ENCODE measurements at places on chromosomes 12 and 14.
A peak's percentile ranks its signal among the peaks of the same experiment; 100 is the strongest.

- DNase-seq, result no peak
These were observed 33.8 kb upstream of the VWF start for GRCh38 chr12:6158255-6158654.

GRCh38 chr14:20622816-20623291 lies 18.6 kb downstream of the OR6S1 start:
- no peak for DNase-seq

GRCh38 chr12:6180268-6181051 lies 19.7 kb upstream of the CD9 start:
- DNase-seq, result peak; percentile 59

- no peak for DNase-seq
These were observed 59.0 kb downstream of the GTF2A1 start for GRCh38 chr14:81161749-81162148.

GRCh38 chr12:113658006-113658655 lies 186.5 kb upstream of the LHX5 start:
- DNase-seq, result no peak

- no peak for DNase-seq
These were observed 222.5 kb upstream of the GRIP1 start for GRCh38 chr12:66901138-66901932.

DNA sequence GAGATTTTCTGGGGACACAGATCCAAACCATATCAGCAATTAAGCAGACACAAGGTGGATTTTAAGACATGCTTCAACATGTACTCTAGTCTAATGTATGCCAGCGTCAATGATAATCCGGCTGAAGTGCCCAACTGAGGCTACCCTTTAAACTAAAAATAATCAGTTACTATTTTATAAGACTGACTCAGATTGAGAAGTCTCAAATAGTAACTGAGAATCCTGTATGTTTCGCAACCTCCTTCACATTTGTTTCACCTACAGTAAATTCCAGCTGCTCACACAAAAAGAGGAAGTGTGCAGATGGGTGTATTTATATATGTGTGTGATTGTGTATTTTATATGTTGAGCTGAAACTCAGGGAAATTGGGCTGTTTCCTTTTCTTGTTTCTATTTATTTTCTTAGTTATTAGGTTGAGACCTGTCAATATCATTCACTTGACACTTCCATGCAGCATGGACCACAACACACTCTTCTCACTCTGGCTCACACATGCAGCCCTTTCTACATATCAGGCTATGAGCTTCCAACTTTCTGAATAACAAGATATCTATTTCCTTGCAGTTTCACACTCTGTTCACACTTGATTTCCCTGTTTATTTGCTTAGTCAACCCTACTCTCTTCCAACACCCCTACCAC lies 1224.9 kb upstream of the TMEM132C start:
- no peak for DNase-seq

GRCh38 chr14:75699331-75699730 lies 38.3 kb downstream of the TTLL5 start:
- no peak for DNase-seq

GRCh38 chr14:89236851-89237250 lies 180.2 kb downstream of the FOXN3 start:
- no peak for DNase-seq

GRCh38 chr14:94163796-94164195 lies 10.3 kb upstream of the PPP4R4 start:
- no peak for DNase-seq

DNA sequence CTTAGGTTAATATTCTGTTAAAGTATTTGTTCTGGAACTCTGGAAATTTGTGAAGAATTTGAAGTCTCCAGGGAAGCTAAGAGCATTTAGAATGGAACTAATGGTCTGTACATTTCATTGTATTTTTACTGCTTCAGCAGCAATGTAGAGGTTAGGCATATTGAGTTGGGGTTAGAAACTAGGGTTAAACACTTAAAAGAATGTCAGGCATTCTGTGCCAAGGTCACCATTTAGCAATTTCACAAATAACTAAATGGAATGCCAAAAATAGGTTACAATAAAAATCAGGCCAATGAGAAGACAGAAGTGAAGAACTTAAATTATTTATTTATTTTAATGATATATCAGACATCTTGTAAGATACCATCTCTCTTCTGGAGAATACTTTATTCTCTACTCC lies 210.8 kb downstream of the C12orf50 start:
- DNase-seq, result no peak

DNA sequence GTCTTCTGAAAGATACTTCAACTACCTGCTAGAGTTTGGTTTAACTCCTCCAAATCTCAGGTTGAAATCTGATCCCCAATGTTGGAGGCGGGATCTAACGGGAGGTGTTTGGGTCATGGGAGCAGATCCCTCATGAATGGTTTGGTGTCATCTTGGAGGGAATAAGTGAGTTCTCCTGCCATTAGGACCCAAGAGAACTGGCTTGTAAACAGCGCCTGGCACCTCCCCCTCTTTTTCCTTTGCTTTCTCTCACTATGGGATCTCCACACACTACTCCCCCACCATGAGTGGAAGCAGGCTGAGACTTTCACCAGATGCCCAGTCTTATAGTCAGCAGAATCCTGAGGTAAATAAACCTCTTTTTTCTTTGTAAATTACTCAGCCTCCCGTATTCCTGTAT lies 2.5 kb downstream of the CNIH1 start:
- no peak for DNase-seq

DNA sequence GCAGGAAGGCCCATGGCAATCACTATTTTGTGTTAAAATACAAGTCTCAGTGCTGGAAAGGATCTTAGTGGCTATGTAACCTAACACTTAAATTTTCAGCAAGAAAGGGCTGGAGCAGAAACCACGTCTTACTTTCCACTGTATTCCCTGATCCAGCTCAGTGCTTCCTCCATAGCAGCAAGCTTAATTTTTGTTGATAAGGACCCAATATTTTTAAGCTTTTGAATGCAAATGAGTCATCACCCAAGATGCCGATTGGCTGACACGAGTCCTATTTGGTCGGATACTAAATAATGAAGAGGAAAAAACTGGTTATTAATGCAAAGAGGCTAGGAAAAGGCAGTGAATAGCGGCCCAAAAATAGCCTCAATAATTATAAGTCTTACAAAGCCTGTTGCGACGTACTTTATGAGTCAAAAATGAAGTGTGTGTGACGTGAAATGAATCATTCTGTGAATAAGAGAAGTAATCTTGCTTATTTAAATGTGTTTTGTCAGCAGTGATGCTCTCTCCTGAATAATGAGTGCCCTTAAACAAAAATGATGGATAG lies 46.9 kb upstream of the IGF1 start:
- no peak for DNase-seq

- no peak for DNase-seq
These were observed 447 bp upstream of the NUBPL start for GRCh38 chr14:31560759-31561154.

DNA sequence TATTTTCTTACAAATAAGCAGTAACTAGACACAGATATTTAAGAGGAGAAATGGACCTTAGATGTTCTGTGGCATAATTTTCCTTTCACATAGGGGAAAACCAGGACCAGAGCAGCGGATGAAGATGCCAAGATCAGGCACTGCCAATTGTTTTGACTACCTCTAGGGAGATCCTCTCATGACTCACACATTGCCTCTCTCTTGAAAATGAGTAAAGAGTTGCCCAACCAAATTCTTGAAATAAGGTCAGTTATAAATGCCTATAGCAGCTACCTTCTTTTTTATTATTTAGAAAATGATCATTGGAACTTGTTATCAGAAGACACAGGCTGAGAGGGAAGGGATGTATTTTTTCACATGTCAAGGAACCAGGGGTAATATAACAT lies 263.4 kb upstream of the PLEKHG7 start:
- no peak for DNase-seq

- DNase-seq, result no peak
These were observed 93.9 kb upstream of the DIO3 start for GRCh38 chr14:101467181-101467926.

DNA sequence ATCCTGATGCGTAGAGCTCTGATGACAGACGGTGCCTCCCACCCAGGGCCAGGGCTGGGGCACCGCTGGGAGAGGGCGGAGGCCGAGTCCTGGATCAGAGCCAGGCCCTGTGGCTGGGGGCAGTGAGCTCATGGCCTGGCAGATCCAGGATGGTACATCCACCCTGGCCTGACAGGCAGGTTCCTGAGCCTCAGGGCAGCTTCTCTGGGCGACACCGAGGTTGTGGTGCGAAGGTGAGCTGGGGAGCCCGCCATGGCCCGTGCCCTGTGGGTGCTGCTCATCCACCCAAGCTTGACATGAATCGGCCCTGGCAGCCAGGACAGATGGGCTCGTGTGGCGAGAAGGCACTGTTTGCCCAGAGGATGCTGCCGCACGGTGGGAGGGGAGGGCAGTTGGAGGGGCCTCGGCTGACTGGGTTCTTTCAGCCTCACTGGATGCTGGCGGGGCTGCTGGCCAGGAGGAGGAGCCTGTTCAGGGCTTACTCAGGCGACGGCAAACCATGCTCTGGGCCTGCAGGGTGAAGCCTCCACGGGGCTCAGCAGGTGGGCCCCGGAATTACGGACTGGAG lies 16.6 kb downstream of the LRTM2 start:
- no peak for DNase-seq

DNA sequence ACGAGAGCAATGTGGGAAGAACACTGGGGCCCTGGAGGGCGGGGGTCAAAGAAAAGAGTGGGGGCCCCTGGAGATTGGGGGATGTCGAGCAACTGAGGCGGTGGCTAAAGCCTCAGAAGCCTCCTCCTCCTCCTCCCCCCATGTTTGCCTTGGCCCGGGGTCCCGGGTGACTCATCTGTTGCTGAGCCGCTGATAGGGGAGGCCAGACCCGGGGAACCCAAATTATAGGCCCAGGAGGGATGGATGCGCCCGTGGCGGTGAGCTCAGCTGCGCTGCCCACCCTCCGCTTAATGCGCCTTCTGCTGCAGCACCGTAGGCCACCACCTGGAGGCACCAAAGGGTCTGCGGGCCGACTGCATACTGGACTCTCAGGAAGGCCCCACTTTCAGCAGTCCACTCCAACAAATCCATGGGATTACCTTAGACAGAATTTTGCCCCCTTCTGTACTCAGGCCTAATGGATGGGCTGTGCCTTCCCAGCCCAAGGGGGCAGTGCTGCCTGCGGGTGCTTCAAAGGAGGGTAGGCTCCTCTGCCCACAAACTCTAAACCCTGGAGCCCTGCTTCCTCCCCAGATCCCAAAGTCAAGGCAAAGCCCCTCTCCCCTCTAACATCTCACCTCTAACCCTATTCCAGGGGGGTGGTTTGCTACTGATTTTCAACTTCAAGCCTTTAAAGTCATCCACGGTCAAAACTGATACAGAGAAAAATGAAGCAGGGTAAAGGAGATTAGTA lies 2.6 kb upstream of the WNT10B start:
- peak; percentile 81 for DNase-seq

DNA sequence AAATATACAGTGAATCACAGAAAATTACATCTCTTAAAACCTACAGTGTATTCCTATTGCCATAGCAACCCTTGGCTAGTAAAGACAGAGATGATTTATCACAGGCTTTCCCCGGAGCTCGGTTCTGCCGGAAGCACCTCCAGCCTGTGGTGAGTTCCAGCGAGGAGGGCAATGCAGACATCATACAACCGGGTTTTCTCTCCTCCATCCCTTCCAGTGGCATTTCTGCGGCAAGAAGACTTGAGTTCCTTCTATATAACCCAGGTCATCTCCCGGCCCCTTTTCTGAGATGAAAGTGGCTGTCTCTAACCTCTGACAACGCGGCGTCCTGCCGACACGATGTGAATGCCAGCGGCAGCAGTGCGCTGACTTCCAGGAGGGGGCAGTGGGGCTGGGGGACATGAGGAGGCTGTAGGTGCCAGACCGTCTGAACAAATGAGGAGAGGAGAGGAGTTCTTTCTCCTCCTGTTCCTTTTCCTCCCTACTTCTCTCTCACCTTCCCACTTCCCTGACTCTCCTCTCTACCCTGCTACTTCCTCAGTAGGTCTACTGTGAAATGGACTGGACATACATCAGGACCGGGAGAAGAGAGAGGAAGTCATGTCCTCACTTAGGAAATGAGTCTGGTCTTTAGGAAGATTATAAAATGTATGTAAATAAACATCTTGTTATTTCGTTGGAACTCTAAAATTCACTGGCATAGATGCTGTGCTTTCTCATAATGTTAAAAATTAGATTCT lies 68.6 kb upstream of the MAX start:
- DNase-seq, result peak; percentile 67

GRCh38 chr12:47071241-47071852 lies 8.1 kb upstream of the PCED1B start:
- DNase-seq, result no peak

GRCh38 chr12:132759359-132759758 lies 2.3 kb downstream of the ANKLE2 start:
- no peak for DNase-seq

- DNase-seq, result no peak
These were observed 95.8 kb downstream of the STXBP6 start for GRCh38 chr14:24954037-24954699.

GRCh38 chr12:4211372-4211771 lies 62.2 kb upstream of the CCND2 start:
- DNase-seq, result no peak

DNA sequence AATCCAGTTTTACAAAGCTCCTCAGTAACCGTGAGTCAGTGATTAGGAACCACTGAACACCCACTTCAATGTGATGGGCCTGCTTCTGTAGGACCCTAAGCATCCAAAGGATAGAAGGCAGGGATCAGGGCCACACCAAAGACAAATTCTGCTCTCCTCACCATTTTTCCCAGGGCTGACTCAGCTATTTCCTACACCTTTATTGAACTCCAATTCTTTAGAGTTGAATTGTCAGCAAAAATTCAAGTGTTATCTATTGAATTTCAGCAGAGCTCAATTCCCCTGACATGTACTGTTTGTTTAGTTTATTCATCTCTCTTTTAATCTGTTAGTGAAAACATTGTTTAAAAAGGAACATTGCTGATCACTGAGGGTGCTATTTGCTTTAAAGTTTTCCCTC lies 457.7 kb upstream of the TMPO start:
- DNase-seq, result no peak

- no peak for DNase-seq
These were observed 214.0 kb downstream of the CHST11 start for GRCh38 chr12:104670439-104671408.

GRCh38 chr12:45730348-45731189 lies 1.1 kb downstream of the ARID2 start:
- peak; percentile 74 for DNase-seq

DNA sequence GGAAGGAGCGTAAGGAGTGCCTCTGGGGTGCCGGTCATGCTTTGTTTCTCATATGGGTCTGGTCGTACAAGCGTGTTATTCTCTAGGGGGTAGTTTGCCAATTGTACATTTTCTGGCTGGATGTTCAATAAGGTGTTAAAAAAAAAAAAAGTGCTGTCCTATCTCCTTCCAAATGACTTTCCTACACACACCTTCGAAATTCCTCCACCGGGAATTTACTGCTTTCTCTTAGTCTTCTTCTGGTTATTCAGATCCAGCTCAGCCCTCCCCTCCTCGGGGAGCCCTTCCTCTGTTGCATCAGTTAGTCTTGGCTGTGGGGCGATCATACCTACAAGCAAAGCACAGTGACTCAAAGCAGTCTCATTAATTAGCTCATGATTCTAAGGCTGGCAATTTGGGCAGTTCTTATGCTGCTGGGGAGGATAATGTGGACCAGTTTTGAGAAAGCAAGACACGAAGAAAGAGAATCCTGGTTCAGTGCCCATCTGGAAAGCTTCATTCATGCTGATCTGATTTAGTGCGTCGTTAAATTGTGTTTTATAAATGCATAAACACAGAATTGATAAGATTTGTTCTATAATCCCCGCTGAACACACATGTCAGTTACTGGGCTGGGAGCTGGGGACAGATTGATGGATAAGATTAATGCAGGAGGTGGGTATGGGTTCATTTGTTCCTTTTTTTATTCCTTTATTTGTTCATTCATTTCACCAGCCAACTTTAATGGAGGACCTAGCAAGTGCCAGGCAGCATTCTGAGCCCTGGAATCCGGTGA lies 9.2 kb upstream of the CLMN start:
- no peak for DNase-seq

GRCh38 chr14:96268431-96269358 lies 12.7 kb downstream of the BDKRB1 start:
- DNase-seq, result peak; percentile 55
